ENCODE measurements at places on chromosomes 1 and 21.
A peak's percentile ranks its signal among the peaks of the same experiment; 100 is the strongest.

GRCh38 chr1:235397733-235398132, 30.5 kb downstream of the TBCE start:
- DNase-seq, result no peak

DNA sequence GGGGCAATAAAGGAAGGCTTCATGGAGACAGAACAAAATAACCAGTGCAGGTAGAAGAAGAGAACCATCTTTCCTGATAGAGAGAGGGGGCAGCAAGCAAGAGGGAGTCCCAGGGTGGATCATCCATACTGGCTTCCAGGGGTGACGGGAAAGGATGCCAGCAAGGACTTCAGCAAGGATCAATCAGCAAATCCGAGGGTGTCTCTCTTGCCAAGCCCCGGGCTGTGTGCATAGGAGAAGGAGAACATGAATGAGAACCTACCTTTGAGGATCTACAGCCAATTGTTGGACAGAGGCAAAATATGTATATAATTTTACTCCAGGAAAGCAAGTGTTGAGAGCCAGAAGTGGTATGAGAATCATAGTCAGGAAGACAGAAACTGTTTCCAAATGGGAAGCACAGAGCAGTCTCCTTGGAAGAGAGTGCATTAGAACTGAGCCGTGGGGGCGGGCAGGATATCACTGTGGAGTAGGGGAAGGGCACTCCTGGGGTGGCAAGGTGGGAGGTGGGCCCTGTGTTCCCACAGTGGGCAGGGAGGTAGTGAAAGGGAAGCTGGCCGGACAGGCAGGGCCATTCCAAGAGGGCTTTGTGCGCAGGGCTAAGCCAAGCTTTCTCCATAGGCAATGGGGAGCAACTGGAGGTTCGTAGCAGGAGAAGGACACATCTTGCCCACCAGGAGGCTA, 1.1 kb upstream of the S100A9 start:
- DNase-seq, result no peak

DNA sequence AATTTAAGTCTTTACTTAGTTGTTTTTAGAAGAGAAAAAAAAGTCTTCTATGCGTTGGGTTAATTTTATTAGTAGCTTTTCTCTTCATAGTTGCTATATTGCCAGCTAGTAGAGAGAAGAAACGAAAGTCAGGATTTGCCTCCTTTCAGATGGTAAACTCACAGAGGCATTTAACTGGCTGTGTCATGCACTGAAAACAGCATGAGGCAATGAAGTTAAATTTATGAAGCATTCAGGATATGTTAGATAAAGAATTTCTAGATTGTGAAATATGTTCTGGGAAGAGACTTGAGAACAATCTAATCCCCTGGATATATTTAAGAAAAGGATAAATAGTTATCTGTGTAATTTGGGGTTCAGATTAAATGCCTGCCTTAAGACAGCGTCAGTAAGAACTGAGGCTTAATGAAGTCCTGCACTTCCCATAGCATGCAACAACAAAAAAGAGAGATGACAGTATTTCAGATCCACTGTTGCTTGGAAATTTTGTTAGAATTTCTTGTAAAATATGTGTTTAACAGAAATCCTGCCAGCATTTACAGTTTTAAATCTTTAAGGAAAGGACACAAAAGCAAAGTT, 1.7 kb downstream of the ANGPTL1 start:
- DNase-seq, result peak; percentile 70

DNA sequence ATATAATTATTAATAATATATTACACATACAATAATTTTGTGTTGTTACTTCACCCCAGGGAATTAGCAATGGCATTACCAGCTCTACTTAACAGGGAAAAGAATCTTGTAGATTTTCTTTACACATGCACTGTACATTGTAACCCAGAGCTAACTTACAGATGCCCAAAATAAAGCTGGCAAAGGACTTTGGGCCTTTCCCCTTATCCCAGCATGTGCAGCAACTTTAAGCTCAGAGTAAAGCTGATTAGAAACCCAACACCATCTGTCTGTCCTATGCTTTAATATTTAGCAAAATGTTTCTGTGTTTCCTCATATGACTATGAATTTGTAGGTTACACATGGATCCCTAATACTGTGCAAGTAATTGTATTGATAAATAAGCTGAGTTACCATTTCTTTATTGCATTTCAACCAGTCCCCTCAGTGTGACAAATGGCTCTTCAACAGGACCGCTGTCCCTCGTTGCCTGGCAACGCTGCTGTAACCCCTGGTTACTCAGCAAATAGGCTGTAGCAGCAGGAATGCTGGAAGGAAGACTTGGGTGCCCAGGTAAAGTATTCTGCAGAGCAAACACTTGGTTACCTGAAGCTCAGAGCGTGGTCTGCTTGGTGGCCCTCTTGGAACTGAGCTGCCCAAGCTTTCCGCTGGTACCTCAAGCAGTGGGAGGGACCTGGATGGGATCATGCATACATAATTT, at the start of gene USH2A:
USH2A (minus strand) TSS at position 628 of the 700 bp plus-strand sequence. CDS start 1,112 bp downstream, outside the sequence.
- no peak for DNase-seq

DNA sequence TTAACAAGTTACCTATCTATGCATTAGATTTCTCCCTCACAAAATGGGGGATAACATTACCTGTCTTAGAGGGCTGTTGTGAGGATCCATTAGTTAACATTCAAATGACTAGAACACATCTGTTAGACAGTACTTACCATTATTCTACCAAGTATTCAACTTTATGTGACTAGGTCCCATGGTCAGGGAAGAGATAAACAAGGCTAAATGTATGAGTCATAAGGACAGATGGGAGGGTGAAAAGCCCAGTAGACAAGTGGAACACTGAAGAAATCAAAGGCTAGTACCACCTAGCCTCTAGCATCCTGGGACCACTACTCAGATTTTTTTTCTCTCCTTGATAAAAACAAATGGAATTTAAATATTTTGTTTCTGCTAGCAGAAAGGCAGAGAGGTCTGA, 9.0 kb upstream of the VHLL start:
- no peak for DNase-seq

DNA sequence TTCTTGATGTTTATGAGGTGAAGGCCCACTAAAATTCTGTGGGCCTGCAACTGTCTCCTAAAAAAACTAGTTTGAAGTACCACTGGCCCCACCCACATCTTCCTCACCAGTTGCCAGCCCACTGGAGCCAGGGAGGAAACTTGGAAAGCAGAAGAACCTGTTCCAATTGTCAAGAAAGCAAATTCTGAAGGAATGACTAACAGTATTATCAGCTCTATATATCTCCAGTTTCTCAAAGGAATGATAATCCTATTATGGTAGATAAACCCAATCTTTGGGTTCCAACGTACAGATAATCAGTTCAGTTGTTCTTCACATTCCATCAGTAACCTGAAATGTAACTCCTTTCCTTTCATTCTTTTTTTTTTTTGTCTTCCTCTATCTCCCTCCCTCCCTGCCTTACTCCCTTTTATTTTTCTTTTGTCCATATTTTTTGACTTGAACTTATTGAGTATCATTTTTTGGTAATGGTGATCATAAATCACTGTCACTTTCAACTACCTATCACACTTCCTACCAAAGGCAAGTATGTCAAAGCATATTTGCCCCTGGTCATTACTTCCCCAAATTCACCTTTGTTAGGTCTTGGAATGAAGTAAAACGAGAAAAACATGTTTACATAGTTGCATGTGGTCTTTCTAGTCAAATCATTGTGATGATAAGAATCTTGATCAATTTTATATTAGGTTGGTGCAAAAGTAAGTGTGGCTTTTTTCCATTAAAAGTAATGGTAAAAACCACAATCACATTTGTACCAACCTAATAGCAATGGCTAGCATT, 943.4 kb downstream of the TTLL7 start:
- DNase-seq, result peak; percentile 55

- DNase-seq, result peak; percentile 14
Measured at GRCh38 chr1:75338616-75339483, 204.7 kb downstream of the LHX8 start.

DNA sequence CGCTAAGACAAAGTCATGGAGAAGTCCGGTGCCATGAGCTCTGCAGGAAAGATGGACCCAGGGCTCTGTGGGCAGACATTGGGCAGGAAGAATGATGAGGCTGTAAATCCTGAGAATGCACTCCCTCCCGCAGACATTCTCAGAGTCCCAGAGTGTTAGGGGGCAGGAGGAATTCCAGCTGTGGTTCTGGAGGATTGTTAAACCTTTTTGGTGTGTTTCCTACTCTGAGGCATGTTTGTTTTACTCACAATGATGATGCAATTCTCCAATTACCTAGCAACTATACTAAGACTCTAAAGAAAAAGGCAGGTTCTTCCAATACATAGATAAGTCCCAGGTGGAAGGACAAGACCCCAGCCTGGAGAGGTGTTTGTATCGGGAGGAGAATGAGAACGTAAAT, 2.8 kb upstream of the CAPN9 start:
- DNase-seq, result no peak

DNA sequence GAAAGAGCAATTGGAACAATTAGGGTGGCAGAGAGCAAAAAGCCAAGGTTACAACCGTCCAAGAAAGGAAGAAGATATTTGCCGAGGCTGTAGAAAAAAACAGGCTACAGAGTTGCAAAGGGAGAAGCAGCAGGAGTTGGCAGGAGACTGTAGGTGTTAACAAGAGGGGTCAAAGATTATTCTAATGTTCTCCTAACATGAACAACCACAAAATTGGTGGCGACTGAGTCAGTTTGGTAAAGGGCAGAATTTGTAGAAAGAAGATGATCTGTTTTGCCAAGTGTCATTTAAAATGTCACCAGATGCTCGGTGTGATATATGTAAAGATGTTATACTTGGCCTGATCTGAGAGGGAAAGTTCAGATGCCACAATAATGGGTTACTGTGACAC, 401 bp upstream of the PRUNE1 start:
- no peak for DNase-seq

- DNase-seq, result no peak
Measured at GRCh38 chr1:182384387-182384960, 7.1 kb downstream of the GLUL start.

DNA sequence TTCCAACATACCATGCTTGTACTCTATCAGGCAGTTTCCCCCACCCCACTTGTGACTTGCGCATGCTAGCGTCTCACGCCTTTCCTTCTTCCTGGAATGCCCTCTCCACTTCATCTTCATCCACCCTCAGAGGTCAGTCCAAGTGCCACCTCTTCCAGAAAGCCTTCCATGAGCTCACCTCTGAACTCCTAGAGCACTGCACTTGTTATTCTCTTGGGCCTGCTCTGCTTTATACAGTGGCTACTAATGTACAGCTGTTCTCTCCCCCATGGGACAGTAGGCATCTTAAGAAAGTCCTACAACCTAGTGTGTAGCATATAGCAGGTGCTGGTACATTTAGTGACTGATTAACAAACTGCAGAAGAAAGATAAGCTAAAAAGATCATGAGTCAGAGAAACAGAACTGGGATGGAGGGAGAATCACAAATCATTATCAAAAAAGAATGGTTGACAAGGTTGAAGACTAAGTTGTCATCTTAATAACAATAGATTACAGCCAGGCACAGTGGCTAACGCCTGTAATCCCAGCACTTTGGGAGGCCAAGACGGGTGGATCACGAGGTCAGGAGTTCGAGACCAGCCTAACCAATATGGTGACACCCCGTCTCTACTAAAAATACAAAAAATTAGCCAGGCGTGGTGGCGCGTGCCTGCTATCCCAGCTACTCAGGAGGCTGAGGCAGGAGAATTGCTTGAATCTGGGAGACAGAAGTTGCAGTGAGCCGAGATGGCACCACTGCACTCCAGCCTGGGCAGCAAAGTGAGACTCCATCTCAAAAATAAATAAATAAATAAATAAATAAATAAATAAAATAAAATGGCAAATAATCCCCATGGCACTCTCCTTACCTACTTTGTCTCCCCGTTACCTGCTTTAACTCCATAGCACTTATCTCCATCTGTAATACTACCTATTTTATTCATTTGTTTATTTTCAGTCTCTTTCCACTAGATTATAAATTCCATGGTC, 16.3 kb upstream of the TSPAN1 start:
- no peak for DNase-seq

- DNase-seq, result no peak
Measured at GRCh38 chr1:230849451-230850224, 18.7 kb downstream of the C1orf198 start.

GRCh38 chr1:198913667-198914066, 274.8 kb downstream of the PTPRC start:
- no peak for DNase-seq

DNA sequence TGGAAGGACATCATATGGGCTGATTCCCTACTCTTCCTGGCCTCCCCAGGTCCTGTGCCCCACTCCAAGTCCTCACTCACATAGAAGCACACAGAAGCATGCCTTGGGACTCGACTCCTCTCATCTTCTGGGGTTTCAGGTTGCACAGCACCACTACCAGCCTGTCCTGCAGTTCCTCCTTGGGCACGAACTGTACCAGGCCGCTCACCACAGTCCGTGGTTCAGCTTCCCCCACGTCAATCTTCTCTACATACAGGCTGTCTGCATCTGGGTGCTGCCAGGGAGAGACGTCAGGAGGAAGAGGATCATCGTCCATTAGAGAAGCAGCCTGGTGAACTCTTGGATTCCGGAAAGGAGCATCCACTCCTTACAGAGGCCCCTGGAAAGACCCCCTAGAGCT, 37.2 kb downstream of the YARS1 start:
- DNase-seq, result no peak

DNA sequence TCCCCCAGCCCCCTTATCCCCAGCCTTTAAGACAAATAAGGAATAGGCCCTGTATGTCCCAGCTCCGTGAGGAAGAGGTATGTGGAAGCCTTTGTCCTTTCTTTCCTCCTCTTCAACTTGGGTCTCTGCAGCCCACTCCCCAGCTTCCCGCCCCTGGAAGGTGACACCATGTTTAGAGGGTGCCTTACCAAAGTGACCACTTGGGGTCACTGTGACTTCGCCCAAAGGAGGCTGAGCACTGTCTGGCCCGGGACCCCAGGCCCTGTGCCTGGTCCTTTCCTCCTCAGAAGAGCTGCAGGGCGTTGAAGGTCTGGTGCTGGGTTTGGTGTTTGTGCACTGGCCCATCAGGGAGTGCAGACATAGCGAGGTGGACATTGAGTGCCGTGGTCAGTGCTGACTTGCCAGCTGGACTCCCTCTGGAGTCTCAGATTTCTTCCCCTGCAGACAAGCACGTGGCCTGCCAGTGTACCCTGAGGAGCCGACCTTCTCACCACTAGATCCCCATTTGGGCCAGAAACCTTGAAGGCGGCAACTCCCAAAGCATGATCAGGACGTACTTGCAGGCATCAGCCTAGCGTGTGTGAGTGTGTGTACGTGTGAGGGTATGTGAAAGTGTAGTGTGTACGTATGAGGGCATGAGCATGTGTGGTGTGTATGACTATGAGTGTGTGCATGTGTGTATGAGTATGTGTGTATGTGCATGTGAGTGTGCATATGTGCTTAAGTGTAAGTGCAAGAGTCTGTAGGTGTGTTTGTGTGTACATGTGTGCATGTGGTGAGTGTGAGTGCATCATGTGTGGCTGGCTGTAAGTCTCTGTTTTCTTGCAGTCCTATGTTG, 181.4 kb upstream of the KIAA0040 start:
- peak; percentile 51 for DNase-seq

- peak; percentile 53 for DNase-seq
Measured at GRCh38 chr1:18644446-18644845, 13.8 kb downstream of the PAX7 start.

GRCh38 chr1:7174561-7174960, 389.3 kb downstream of the CAMTA1 start:
- no peak for DNase-seq

- DNase-seq, result no peak
Measured at GRCh38 chr1:58735586-58735985, 35.7 kb upstream of the MYSM1 start.

GRCh38 chr1:96782856-96783255, 61.3 kb downstream of the PTBP2 start:
- DNase-seq, result no peak

GRCh38 chr1:95257758-95258157, 23.7 kb downstream of the RWDD3 start:
- DNase-seq, result no peak

- peak; percentile 73 for DNase-seq
Measured at GRCh38 chr1:31714442-31715086, 10.7 kb upstream of the COL16A1 start.

GRCh38 chr1:59383963-59384362, 87.1 kb downstream of the FGGY start:
- DNase-seq, result no peak
